Tongue (tissue), 3 donors: ENCODE measurements at places on chromosomes 5 and 9. TPM values are rescaled to one million over a fixed set of nuclear protein-coding genes. Genes with fewer than 3 reads are reported as not detected.
A peak's percentile ranks its signal among the peaks of the same experiment; 100 is the strongest.

DNA sequence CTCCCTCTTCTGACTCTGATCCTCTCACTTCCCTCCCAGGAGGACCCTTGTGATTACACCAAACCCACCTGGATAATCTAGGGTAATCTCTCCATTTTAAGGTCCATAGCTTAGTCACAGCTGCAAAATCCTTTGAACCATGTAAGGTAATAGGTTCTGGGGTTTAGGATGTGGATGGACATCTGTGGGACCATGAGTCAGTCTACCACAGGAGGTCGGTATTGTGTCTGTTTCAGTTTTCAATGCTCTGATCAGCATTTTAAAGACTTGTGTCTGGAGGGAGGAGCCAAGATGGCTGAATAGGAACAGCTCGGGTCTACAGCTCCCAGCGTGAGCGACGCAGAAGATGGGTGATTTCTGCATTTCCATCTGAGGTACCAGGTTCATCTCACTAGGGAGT, 112.6 kb downstream of the CAVIN4 start:
- DNase-seq: no peak

GRCh38 chr5:112968411-112969106, 8.0 kb upstream of the DCP2 start:
- no peak for DNase-seq

- DNase-seq: no peak
These were observed 684 bp upstream of the JMY start for GRCh38 chr5:79235261-79235633.

- DNase-seq: peak; percentile 97
These were observed 100.6 kb downstream of the ANGPTL2 start for GRCh38 chr9:127021664-127022363.

- DNase-seq: no peak
These were observed 5.5 kb downstream of the MAN2A1 start for GRCh38 chr5:109695005-109695926.

- no peak for DNase-seq
These were observed 5.2 kb downstream of the CCDC152 start for GRCh38 chr5:42761791-42762190.

- DNase-seq: no peak
These were observed 93.6 kb upstream of the FER start for GRCh38 chr5:108654051-108654450.

DNA sequence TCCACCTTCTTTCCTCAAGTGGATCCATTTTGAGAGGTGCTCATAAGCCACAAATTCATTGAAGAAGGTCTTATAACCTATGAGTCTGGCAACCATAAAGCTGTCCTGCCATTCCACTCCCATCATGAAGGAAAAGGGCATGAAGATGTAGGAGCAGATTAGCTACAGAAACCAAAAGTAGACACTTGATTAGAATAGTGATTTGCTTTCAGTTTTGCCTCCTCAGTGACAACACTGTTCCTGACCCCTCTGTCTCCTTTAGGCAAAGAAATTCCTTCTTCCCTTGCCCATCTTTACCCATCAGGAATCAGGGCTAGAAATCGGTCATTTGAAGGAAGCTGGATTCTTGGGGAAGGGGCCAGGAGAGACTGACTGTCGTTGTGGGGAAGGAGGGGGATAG, 55.2 kb downstream of the SLC28A3 start:
- DNase-seq: no peak

The TEX48 gene
- total RNA-seq: not detected

The IL13 gene
- total RNA-seq: not detected

The FOXE1 gene
- total RNA-seq: 6.8 TPM

The GABRA6 gene
- total RNA-seq: not detected

The CMBL gene
- total RNA-seq: 42.9 TPM

The NXNL2 gene
- total RNA-seq: 0.72 TPM

The PLPP1 gene
- total RNA-seq: 141 TPM
